Stimulated activated CD4-positive, alpha-beta T cell treated with anti-CD3 and anti-CD28 coated beads, TNF-alpha, amount 100 ng/mL, for 1 hour (primary cell): ENCODE measurements at places on chromosomes 7 and 10.

DNA sequence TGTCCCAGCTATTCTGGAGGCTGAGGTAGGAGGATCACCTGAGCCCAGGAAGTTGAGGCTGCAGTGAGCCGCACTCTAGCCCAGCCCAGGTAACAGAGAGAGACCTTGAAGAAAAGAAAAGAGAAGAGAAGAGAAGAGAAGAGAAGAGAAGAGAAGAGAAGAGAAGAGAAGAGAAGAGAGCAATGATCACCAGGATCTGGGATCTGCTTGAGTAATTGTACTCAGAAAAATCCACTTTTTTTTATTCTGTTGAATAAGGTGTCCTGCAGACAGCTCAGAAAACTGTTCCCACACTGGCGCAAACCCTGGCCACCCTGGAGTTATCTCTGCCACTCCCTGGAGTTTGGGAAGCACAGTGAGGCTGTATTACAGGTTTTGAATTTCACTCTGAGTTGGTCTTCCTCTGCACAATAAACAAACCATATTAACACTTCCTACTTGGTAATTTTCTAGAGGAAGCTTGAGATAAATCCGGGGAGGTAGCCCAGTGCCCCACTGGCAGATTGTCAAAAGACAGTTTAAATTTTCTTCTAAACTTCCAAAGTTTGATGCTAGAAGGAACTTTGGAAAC lies 9.6 kb upstream of the OAT start:
- DNase-seq = no peak

DNA sequence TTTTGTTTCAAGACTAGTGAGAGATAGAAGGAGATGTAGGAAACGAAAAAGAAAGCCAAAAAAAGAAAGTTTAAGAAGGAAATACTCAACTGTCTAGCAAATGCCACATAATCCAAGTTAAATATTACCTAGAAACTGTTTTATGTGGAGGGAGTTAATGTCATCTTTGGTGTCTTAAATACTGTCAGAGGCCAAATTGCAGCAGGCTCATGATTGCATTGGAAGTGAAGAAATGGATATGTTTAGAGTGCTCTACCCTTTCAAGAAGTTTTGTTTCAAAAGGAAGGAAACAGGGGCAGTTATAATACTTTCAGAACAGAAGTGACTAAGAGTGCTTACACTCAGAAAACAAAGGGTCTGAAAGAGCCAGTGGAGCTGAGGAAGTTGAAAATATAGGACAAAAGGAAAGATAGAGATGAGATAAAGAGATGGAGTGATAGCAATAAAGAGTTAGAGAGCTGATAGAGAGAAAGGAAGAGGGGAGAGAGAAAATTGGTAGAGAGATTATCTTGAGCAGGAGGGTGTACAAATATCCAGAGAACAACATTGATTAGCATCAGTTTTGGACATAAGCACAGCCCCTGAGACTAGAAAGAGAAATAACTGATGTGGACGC lies 28.0 kb upstream of the GNAI1 start:
- no peak for DNase-seq

- DNase-seq = no peak
These were observed 92.9 kb downstream of the SRPK2 start for GRCh38 chr7:105295596-105296352.

- DNase-seq = no peak
These were observed 106.4 kb downstream of the BMPER start for GRCh38 chr7:34011696-34012095.

GRCh38 chr7:75889826-75890225 lies 11.0 kb downstream of the RHBDD2 start:
- no peak for DNase-seq

DNA sequence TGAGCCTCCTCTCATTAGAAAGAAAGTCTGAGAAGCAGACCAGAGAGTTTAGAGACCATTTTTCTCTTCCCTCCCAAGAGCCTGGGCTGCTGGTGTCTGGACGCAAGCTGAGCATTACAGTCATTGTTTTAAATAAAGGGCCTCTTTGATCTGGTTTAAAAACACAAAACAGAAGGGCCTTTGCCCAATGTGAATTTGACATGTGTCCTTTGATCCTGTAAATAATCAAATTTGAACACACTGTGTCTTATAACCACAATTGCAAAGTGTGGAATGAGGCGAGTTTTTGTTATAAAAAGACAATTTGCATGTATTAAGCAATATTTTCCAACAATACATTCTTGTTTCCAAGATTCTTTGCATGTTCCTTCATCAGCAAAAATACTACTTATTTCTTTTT lies 158.5 kb downstream of the C7orf25 start:
- DNase-seq = no peak

DNA sequence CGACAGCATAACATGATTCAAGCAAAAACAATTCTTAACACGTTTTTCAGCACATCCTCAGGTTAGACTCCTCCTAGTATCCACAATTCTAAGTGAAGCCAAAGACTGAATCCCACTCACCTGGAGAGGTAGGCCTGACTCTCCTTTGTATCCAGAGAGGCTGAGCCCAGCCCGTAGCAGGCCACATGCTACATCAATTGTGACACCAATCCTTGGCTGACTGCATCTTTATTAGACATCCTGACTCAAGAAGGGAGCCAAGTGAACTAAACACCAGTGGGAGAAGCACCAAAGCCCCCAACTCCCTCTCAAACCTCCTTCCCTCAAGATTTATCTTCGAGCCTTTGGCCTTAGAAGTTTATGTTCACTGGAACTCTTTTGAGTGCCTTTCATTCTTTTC lies 125.5 kb upstream of the PDLIM1 start:
- no peak for DNase-seq

GRCh38 chr7:122423591-122423990 lies 119.0 kb upstream of the FEZF1 start:
- DNase-seq = no peak

GRCh38 chr10:11636697-11637303 lies 25.4 kb upstream of the USP6NL start:
- no peak for DNase-seq
